ENCODE measurements at places on chromosomes 2 and 18. TPM values are rescaled to one million over a fixed set of nuclear protein-coding genes. Genes with fewer than 3 reads are reported as not detected.

RRM2 gene
- total RNA-seq: 1.8 TPM

DNA sequence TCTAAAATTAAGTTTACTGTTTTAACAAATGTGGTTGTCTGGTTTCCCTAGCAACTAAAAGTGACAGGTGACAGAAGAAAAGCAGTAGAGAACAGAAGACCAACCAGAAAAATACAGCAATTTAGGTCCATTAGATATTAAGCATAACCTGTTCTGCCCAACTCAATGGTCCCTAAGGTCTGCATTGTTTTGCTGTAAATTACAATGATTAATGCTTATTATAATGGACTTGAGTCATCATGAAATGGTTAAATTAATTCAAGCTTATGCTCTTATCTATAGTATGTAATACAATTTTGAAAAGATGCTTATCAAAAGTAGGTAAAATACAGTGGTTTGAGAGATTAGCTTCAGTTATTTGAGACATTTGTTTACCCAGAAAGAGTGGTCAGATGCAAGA, 378.0 kb downstream of the GRB14 start:
- DNase-seq: no peak

CXCR1 gene
- total RNA-seq: 3.5 TPM

DNA sequence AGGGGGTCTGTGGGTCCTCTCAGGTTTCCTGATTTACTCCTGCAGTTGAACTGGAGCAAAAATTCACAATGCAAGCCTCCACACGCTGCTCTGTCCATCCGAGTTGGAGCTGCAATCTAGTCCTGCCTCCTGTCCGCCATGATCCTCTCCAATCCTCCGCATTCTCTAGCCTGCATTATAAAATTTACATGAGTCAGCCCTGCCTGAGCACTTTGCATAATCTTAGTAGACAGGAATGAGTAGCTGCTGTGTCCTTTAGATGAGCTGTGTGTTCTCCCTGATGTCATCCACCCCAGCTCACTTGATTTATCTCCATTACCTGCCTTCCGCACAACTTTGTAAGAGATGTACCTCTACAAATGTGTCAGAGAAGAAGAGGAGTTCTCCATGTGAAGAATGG, 355.6 kb downstream of the STK39 start:
- no peak for DNase-seq

FSHR gene
- not detected for total RNA-seq

DNA sequence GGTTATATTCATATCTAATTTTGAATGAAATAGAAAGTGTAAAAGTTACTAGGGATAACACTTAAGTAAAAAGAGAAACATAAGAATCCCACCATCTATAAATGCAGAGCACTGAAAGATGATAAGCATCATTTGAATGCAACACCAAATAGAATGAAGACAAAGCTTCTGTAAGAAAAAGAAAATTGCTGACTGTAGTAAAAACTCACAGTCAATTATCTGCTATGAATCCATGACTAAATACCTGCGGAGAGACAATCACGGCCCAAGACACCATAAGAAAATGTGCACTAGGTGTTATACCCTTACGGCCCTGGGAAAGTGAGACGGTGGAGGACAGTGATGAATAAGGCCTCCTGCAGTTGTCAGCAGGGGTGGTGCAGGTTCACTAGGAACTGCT, 45.4 kb upstream of the OSR1 start:
- no peak for DNase-seq

CELF4 gene
- total RNA-seq: not detected

IL1B gene
- total RNA-seq: 2.8 TPM

- DNase-seq: no peak
Observed at GRCh38 chr2:211494085-211494484, 937.7 kb downstream of the CPS1 start.

GRCh38 chr18:24267878-24268277, 129.0 kb downstream of the CABYR start:
- DNase-seq: no peak
